ENCODE measurements at places on chromosomes 5 and 9. TPM values are rescaled to one million over a fixed set of nuclear protein-coding genes. Genes with fewer than 3 reads are reported as not detected.

DNA sequence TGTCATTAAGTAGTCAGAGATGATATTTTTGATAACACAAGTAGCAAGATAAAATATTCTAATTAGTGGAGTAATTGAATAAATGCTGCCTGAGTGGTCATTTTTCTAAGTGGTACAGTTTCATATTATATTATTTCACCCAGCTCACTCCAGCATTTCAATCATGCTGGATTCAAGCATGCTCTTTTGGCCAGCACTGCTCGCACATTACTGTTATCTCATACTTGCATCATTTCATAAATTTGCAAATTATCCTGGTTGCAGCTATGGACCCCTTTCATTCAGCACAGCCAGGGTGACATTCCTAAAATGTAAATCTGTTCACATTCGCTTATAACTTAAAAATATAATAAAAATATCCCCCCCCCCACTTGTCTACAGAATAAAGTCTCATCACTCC, 520.8 kb upstream of the CYLC2 start:
- no peak for DNase-seq

- DNase-seq, result no peak
These were observed 30.8 kb downstream of the SH3PXD2B start for GRCh38 chr5:172423379-172424110.

GRCh38 chr9:128103589-128103962, 24.0 kb downstream of the PTGES2 start:
- DNase-seq, result no peak

- no peak for DNase-seq
These were observed 2326.0 kb upstream of the ACO1 start for GRCh38 chr9:30058463-30058862.

GRCh38 chr5:72938206-72938605, 17.6 kb upstream of the FCHO2 start:
- no peak for DNase-seq

- DNase-seq, result no peak
These were observed 55.6 kb downstream of the CCDC192 start for GRCh38 chr5:127758766-127759283.

DNA sequence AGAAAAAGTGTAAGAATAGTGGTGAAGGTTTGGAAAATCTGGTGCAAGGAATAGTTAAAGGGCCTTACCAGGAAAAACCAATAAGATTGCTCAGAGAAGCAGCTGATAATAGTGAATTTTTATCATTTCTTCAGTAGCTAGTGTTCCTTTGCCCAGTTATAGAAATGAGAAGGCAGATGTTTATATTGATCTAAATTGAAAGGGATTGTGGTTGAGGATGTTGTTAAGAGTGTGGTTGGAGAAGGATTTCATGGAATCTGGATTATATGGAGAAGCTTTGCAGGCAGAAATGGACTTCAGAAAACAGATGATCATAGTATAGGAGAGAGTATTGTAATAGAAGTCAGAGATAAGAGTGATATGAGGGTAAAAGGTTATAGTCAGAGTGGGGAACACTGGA, 102.6 kb downstream of the XRCC4 start:
- no peak for DNase-seq

- DNase-seq, result no peak
These were observed 19.9 kb downstream of the TLR4 start for GRCh38 chr9:117723986-117724625.

DNA sequence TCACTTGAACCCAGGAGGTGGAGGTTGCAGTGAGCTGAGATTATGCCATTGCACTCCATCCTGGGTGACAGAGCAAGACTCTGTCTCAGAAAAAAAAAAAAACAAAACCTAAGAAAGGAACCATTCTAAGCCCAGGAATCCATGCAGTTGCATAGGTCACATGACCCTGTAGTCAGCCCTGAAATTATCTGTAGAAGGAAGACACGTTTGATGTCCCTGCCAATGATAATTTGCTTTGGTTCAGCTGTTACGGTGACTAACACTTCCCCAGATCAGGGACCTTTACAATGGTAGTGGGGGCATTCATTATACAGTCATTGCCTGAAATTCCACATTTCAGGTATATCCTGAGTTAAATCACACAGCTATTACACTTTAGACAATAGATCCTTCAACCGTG, 50.5 kb downstream of the PRKACG start:
- no peak for DNase-seq

GRCh38 chr5:6760686-6761085, 47.5 kb downstream of the TENT4A start:
- DNase-seq, result no peak

GRCh38 chr9:90457386-90458190, 185.0 kb downstream of the DIRAS2 start:
- DNase-seq, result no peak

DNA sequence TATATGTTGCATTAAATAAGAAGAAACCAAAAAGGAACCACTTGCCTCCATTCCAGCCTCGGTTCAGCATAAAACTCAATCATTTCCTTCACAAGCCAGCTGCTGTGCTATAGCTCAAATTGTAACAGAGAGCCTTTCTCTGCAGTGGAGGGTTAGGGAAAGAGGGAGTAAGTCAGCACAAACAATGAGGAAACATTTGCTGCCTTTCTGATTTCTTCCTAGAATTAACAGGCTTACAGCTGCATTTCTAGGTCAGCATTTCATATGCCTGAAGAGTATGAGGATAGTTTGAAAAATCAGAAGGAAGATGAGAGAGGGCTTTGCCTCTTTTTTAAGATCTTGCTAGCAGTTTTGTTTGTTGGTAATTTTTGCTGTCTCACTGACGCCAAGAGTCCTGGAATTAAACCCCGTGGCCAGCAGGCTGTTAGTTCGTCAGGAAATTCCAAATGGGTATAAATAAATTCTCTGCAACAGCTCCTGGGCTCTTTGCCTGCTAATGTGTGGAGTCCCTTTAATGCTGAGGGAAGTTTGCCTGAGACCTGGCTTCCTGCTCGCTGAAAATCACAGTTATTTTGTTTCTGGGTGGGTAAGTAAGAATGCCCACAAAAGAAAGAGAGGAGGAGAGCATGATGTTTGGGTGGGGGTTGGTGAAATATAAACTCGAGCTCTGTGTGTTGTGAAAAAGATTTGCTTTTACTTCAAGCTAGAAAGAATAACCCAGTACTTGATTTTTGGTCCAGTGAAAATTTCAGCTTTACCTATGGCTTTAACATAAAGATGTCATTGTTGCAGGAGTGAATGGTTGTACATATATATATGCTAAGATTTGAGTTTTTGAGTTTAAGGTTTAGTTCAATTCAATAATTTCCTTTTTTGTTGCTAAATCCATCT, 148.1 kb upstream of the DMRT1 start:
- DNase-seq, result no peak

DNA sequence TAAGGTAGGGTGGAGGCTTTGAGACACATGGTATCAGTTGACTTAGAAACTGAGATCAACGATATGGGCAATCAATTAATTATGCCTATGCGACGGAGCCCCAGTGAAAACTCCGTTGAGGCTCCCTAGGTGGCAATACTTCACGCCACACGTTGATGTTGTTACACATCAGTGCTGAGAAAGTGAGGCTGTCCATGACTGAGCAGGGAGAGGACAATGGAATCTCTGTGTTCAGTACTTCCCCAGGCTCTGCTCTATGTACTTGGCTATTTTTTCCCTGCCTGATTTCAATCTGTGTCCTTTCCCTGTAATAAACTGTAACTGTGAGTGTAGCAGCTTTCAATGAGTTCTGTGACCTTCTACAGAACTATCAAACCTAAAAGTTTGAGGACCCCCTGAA, 211.7 kb downstream of the SNCAIP start:
- DNase-seq, result no peak

GRCh38 chr9:95756986-95757385, 118.5 kb upstream of the ERCC6L2 start:
- no peak for DNase-seq

- no peak for DNase-seq
These were observed 3.0 kb upstream of the CRB2 start for GRCh38 chr9:123353041-123353440.

DNA sequence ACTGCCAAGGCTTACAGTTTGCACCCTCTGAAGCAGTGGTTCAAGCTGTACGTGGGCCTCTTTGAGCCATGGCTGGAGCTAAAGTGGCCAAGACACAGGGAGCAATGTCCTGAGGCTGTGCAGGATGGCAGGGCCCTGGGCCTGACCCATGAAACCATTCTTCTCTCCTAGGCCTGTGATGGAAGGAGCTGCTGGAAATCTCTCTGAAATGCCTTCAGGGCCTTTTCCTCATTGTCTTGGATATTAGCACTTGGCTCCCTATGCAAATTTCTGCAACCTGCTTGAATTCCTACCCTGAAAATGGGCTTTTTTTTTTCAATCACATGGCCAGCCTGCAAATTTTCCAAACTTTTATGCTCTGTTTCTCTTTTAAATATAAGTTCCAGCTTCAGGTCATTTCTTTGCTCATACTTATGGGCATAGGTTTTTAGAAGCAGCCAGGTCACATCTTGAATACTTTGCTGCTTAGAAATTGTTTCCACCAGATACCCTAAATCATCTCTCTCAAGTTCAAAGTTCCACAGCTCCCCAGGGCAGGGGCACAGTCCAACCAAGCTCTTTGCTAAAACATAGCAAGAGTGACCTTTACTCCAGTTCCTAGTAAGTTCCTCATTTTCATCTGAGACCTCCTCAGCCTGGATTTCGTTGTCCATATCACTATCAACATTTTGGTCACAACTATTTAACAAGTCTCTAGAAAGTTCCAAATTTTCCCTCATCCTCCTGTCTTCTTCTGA, 138.3 kb downstream of the OSTF1 start:
- DNase-seq, result no peak

- no peak for DNase-seq
These were observed 2.0 kb upstream of the MPDZ start for GRCh38 chr9:13281356-13282016.

DNA sequence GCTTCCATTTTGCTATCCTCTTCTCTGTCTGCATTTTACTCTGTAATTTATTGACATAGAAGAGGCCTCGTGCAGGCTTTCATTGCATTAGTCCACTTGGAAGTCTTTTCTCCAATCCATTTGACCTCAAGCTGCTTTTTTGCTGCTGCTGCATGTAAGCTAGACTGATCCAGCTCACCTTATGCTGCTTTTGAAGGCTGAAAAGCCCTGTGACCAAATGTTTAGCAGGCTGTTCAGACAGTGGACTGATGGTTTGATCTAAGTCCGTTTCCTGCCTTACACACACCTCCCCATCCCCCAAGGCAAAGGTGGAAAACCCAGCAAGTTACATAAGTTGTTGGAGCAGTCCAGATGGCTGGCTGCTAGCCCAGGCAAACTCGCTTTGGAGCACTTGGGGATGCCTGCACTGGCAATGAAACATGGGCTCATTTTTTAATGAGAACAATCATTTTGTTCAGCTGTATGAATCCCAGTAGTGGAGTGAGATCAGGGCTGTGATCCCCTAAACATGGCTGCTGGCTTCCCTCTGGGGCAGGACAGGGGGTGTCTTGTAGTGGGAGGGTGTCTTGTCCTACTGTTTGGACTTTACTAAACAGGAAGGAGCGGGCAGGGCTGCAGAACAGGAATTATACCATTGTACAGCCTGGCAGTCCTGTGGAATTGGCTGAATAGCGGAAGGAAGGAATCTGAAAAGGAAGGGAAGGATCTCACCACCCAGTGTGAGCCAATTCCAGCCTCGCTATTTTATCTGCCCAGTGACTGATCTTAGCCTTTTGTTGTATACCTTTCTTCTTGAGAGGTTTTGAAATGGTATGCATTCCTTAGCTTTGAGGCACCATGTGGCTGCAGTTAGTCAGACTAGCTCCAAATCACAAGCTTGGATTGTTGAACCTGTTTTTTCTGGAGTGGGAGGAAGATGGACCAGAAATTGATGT, 212.0 kb downstream of the ARHGAP26 start:
- peak; percentile 41 for DNase-seq

DNA sequence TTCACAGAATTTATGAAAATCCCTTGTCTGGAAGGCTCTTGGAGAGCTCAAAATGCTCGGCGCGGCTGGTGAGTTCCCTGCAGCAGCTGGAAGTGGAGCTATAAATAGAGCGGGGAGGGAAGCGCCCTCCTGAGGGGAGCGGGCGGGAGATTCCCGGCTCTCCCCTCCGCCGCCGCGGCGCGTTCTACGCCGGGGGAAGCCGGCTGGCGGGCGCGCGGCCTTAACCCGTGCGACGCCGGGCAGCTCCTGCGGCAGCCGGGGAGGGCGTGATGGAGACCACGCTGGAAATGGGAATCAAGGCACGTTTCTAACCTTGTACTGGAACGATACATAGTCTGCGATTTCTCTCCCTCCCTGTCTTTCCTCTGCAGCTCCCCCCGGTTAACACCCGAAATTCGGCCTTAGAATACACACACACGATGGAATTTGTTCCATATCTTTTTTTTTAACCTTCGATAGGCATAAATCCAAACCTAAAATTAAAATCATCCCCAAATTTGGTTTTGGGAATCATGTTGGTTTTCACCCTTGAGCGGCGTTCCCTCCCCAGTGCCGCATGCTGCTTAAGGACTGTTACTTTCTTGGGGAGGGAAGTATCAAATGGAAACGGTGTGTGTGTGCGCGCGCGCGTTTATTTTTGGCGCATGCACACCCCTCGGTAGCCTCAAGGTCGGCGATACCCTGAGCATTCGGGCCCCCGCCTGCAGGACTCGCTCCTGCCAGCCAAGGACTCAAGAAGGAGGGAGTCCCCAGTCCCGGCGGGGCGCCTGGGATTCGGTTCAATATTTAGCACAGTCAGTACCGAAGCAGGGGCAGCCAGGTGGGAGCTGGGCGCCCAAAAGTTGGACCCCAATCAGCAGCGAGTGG, 306.3 kb upstream of the KCNN2 start:
- no peak for DNase-seq

DNA sequence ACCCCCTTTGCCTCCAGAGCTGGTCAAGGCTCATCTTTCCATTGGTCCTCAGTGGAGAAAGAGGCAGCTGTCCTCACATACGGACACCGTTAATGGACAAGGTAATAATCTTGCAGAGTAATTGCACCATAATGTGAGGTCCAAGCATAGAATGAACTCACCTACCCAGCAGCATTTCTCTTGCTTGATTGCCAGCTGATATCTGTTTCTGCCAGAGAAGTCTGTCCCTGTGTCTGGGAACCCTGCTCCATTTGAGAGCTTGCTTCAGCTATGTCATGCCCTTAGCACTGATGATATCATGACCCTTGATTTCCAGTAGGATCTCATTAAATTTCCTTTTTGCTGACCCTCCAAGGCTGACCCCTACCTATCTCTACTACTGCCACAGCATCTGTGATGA, 154.6 kb downstream of the PIK3R1 start:
- no peak for DNase-seq

DNA sequence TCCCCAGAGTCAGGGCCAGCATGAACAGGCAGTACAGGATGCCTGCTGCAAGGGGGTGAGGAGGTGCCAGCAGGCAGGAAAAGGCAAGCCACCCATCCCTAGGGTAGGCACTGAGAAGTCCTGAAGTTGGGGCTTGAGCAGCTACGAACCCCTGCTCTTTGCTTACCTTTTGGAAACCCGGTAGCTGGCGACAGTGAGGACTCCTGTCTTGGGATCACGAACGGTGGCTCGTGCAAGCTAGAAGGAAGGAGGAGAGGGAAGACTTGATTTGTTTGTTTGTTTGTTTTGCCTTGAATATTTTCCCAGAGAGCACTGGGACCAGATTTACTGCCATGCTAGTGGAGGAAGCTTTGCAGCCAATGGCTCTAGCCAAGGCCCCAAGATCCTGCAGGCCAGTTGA, 23.7 kb downstream of the P4HA2 start:
- DNase-seq, result no peak

GRCh38 chr5:35188031-35188457, 42.2 kb downstream of the PRLR start:
- DNase-seq, result no peak

Gene PCA3
- not detected for total RNA-seq

Gene QSOX2
- 39.3 TPM for total RNA-seq

Gene CTXN3
- total RNA-seq, result not detected

Gene SPINK7
- not detected for total RNA-seq

Gene GPRIN1
- 36.8 TPM for total RNA-seq

Gene MARCOL
- not detected for total RNA-seq

Gene PROB1
- total RNA-seq, result not detected

Gene TNFSF15
- total RNA-seq, result 0.98 TPM

Gene PCDHB10
- 1.2 TPM for total RNA-seq

Gene PDLIM4
- total RNA-seq, result not detected

All from Caki2 (cell line).